ENCODE measurements at places on chromosomes 3 and 15. TPM values are rescaled to one million over a fixed set of nuclear protein-coding genes. Genes with fewer than 3 reads are reported as not detected.

PATL2 gene
- total RNA-seq, result 2.2 TPM

PDCD6IP gene
- 62.9 TPM for total RNA-seq

MESP2 gene
- 0.19 TPM for total RNA-seq

SERPINI2 gene
- 0.19 TPM for total RNA-seq

ARPP19 gene
- total RNA-seq, result 72.2 TPM

- H3K27me3 ChIP-seq, result no peaks in the 10 kb centered on the region
- no peak overlapping the region for H3K4me3 ChIP-seq
- no peak overlapping the region for H3K27ac ChIP-seq
- DNase-seq, result no peak
- H3K36me3 ChIP-seq, result no peaks in the 10 kb centered on the region
- H3K4me1 ChIP-seq, result no peaks in the 10 kb centered on the region
These were observed 119.1 kb downstream of the GMPS start for GRCh38 chr3:155989536-155989935.

DNA sequence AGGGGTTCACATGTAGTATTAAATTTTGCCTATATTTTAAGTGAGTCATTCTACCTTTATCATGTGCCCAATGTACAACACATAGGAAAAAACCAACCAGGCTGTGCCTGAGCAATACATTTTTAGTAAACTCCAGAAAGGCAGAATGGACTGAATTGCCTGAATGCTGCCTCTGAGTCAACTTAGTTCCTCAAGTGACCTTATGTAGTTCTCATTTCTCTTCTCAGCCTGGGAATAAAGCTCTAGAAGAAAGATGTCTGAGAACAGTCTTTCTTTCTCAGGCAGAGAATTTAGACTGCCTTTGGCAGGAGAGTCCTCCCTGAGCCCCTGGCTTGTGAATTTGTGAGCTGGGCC, 13.0 kb downstream of the ST3GAL6 start:
- no peak overlapping the region for H3K4me3 ChIP-seq
- no peaks in the 10 kb centered on the region for H3K4me1 ChIP-seq
- H3K27me3 ChIP-seq, result no peaks in the 10 kb centered on the region
- H3K36me3 ChIP-seq, result peaks cover 11% of the 10 kb centered on the region
- DNase-seq, result no peak
- H3K27ac ChIP-seq, result no peak overlapping the region

DNA sequence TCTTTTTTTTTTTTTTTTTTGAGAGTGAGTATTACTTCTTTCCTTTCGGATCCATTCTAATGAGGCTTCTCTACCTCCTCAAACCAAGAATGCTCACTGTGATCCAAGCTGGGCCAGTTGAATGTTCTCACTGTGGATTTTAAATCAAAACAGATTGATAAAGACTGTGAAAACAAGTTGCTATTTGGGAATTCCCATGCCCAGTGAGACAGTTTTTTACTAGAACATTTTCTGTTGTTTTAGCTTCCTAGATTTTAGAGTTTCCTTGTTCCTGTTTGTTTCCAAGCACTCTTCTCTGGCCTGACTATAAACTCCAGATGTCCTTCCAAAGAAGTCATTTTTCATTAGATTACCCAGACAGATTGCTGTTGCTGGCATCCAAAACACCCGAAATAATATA, 60.1 kb upstream of the GALNT15 start:
- H3K36me3 ChIP-seq, result no peaks in the 10 kb centered on the region
- no peak for DNase-seq
- no peak overlapping the region for H3K4me3 ChIP-seq
- H3K27me3 ChIP-seq, result no peaks in the 10 kb centered on the region
- H3K27ac ChIP-seq, result no peak overlapping the region
- no peaks in the 10 kb centered on the region for H3K4me1 ChIP-seq

- H3K4me3 ChIP-seq, result no peak overlapping the region
- H3K4me1 ChIP-seq, result no peaks in the 10 kb centered on the region
- no peak for DNase-seq
These were observed 87.0 kb upstream of the NR2E3 start for GRCh38 chr15:71723344-71723743.

DNA sequence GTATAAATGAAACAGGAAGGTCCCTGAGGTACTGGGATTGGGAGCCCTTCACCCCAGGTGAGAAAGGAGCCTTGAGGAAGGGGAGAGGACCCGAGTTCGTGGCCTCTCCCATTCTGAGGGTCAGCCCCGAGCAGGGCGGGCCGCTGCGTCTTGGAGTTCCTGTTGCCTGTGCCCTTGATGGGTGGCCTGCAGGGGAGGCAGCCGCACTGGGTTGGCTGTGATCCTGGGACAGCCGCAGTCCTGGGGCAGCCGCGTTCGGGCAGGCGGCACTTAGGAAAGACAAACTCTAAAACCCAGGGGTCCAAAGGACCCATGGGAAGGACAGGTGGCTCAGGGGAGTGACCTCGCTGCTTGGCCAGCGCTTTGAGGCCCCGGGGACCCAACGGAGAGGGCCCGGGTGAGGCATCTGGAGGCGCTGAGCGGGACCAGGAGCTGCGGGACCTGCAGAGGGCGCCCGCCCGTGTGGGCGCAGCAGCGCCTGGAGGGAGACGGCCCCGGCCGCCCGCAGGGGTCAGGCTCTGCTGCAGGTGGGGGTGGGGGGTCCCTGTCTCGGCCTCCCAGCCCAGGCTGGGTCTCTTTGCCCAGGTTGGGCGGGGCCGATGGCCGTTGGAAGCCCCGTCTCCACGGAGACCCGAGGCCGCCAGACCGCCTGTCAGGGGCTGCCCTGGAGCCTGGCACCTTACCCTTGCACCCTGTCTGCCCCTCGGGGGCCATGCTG, 65.1 kb downstream of the HMCES start:
- peaks cover 3% of the 10 kb centered on the region for H3K4me1 ChIP-seq
- no peak overlapping the region for H3K27ac ChIP-seq
- DNase-seq, result peak; percentile 26
- H3K36me3 ChIP-seq, result no peaks in the 10 kb centered on the region

GRCh38 chr3:108092501-108092900, 1.7 kb upstream of the CD47 start:
- H3K27ac ChIP-seq, result no peak overlapping the region
- H3K36me3 ChIP-seq, result no peaks in the 10 kb centered on the region
- no peak overlapping the region for H3K4me3 ChIP-seq
- no peaks in the 10 kb centered on the region for H3K27me3 ChIP-seq
- H3K4me1 ChIP-seq, result peaks cover 41% of the 10 kb centered on the region
- no peak for DNase-seq

- H3K36me3 ChIP-seq, result peaks cover 6% of the 10 kb centered on the region
- H3K4me3 ChIP-seq, result no peak overlapping the region
- no peak overlapping the region for H3K27ac ChIP-seq
- no peak for DNase-seq
These were observed 14.8 kb upstream of the TMOD3 start for GRCh38 chr15:51814606-51815005.

- no peaks in the 10 kb centered on the region for H3K4me1 ChIP-seq
- H3K36me3 ChIP-seq, result no peaks in the 10 kb centered on the region
- H3K27ac ChIP-seq, result no peak overlapping the region
- DNase-seq, result no peak
- H3K27me3 ChIP-seq, result no peaks in the 10 kb centered on the region
These were observed 16.1 kb downstream of the AMOTL2 start for GRCh38 chr3:134357914-134358811.

DNA sequence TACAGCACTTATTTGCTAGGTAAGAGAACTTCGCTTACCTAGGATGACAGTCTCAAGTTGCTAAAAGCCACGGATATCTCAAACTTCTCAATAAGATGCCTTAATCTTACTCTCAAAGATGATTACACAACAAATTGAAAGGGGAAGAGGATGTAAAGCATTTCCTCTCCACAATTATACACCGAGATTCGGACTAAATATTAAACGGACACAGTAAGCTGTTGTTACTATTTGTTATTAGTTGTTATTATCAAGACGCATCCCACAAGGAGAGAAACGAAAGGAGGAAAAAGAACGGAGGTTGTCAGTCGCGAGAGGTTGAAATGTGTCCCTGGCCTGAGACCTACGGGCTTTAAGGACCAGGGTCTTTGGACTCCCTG, 660 bp downstream of the ZNF106 start:
- H3K27ac ChIP-seq, result peak overlapping the region; percentile 97
- no peaks in the 10 kb centered on the region for H3K36me3 ChIP-seq
- H3K4me3 ChIP-seq, result peak overlapping the region; percentile 93
- DNase-seq, result no peak
- H3K4me1 ChIP-seq, result peaks cover 5% of the 10 kb centered on the region

GRCh38 chr3:105649480-105649879, 219.3 kb downstream of the CBLB start:
- no peak overlapping the region for H3K4me3 ChIP-seq
- H3K4me1 ChIP-seq, result no peaks in the 10 kb centered on the region
- no peak overlapping the region for H3K27ac ChIP-seq
- DNase-seq, result no peak
- H3K36me3 ChIP-seq, result no peaks in the 10 kb centered on the region

DNA sequence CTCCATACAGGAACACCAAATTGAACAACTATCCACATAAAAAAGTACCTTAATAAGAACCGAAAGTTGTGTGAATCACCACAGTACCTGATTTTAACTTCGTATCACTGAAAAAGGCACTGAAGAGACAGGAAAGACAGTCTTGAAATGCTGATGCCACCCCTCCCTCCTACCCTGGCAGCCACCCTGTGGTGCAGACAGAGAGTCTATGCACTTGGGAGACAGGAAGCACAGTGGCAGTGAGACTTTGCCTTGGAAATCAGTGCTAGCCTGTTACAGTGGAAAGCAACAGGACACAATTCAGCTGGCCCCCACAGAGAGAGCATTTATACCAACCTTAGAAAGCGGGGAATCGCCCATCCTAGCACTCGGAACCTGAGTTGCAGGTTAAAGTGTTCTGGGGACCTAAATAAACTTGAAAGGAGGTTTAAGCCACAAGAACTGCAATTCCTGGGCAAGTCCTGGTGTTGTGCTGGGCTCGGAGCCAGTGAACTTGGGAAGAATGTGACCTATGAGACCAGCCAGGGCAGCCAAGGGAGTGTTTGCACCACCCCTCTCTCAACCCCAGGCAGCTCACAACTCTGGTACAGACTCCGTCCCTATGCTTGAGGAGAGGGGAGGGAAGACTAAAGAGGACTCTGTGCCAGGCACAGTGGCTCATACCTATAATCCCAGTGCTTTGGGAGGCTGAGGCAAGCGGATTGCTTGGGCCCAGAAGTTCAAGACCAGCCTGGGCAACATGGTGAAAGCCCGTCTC, 240.1 kb downstream of the ISL2 start:
- H3K4me1 ChIP-seq, result no peaks in the 10 kb centered on the region
- H3K36me3 ChIP-seq, result no peaks in the 10 kb centered on the region
- H3K27ac ChIP-seq, result no peak overlapping the region
- no peaks in the 10 kb centered on the region for H3K27me3 ChIP-seq

DNA sequence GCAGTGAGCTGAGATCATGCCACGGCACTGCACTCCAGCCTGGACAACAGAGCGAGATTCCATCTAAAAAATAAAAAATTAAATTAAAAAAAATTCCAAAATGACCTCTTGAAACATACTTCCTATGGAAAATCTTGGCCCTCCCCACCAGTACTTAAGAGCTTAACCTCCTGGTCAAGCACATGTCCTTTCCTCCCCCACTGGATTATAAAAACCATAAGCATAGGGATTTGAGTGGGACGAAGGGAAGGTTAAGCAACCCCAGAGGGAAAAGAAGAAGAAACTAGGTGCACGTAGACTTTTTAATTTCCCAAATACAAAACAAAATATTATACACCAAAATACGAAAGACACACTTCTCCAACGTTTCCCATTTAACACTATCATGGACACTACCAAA, 25.3 kb downstream of the SLC4A7 start:
- no peaks in the 10 kb centered on the region for H3K36me3 ChIP-seq
- H3K27ac ChIP-seq, result no peak overlapping the region
- DNase-seq, result no peak
- H3K27me3 ChIP-seq, result no peaks in the 10 kb centered on the region

- no peaks in the 10 kb centered on the region for H3K36me3 ChIP-seq
- DNase-seq, result no peak
- H3K27ac ChIP-seq, result peak overlapping the region; percentile 44
- H3K4me3 ChIP-seq, result no peak overlapping the region
- no peaks in the 10 kb centered on the region for H3K4me1 ChIP-seq
These were observed 62.0 kb downstream of the PLD1 start for GRCh38 chr3:171748064-171748924.

GRCh38 chr3:63588895-63589294, 63.6 kb upstream of the SNTN start:
- H3K36me3 ChIP-seq, result no peaks in the 10 kb centered on the region
- no peaks in the 10 kb centered on the region for H3K4me1 ChIP-seq
- H3K27ac ChIP-seq, result no peak overlapping the region
- H3K27me3 ChIP-seq, result no peaks in the 10 kb centered on the region
- H3K4me3 ChIP-seq, result no peak overlapping the region

- H3K36me3 ChIP-seq, result no peaks in the 10 kb centered on the region
- no peak for DNase-seq
- H3K27ac ChIP-seq, result no peak overlapping the region
- H3K27me3 ChIP-seq, result no peaks in the 10 kb centered on the region
These were observed 185.7 kb upstream of the TOPAZ1 start for GRCh38 chr3:44055951-44056350.

DNA sequence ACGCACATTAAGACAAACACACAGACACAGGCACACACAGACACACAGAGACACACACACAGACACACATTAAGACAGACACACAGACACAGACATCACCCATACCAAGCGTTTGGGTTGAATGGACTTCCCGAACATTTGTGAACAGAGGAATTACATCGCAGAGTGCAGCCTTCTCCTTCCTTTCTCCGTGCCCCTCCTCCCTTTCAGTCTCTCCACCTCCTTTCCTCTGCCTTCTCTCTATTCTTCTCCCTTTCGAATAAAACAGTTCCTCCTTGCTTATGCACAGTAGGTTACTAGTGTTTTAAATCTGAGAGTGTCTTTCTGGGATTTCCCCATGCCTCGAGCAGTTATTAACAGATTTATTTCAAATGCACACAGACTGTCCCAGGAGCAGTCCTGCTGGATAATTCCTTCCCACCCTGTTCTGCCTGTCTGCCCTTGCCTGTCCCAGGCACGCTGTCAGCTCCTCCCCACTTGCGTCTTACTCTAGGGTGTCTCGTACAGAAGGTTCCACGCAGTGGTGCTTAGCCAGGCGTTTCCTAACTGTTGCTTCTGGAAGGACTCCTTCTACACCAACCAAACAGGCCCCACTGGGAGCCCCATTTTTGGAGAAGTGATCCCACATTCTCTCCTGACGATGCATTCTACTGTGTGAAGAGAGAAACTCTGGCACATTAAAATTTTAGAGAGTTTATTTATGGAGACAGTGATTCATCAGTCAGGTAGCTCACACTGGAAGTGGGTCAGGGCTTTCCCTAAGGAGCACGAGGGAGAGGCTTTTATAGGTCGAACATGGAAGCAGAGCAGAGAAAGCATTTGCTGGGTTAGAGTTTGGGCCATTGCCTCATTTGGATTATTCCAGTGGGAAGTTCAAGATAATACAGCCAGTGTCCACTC, 163.8 kb downstream of the SV2B start:
- no peak for DNase-seq
- no peaks in the 10 kb centered on the region for H3K4me1 ChIP-seq
- no peaks in the 10 kb centered on the region for H3K27me3 ChIP-seq
- H3K4me3 ChIP-seq, result no peak overlapping the region
- H3K36me3 ChIP-seq, result no peaks in the 10 kb centered on the region

- H3K27me3 ChIP-seq, result no peaks in the 10 kb centered on the region
- no peaks in the 10 kb centered on the region for H3K36me3 ChIP-seq
- no peak for DNase-seq
- no peak overlapping the region for H3K4me3 ChIP-seq
- no peaks in the 10 kb centered on the region for H3K4me1 ChIP-seq
- H3K27ac ChIP-seq, result no peak overlapping the region
These were observed 65.3 kb upstream of the FLNB start for GRCh38 chr3:57942872-57943283.

GRCh38 chr3:60698117-60698516, 553.1 kb downstream of the FHIT start:
- no peak overlapping the region for H3K27ac ChIP-seq
- no peaks in the 10 kb centered on the region for H3K27me3 ChIP-seq
- no peak overlapping the region for H3K4me3 ChIP-seq
- no peak for DNase-seq
- H3K36me3 ChIP-seq, result no peaks in the 10 kb centered on the region
